Activated CD8-positive, alpha-beta T cell treated with anti-CD3 and anti-CD28 coated beads for 36 hours (primary cell): ENCODE measurements at places on chromosomes 4 and X.

GRCh38 chr4:82381661-82382296 lies 8.0 kb upstream of the HNRNPD start:
- DNase-seq, result no peak
- H3K4me1 ChIP-seq, result no peaks in the 10 kb centered on the region
- H3K4me3 ChIP-seq, result no peak overlapping the region

GRCh38 chr4:7571001-7571400 lies 136.3 kb upstream of the PSAPL1 start:
- peaks cover 4% of the 10 kb centered on the region for H3K36me3 ChIP-seq
- no peaks in the 10 kb centered on the region for H3K27me3 ChIP-seq
- no peak overlapping the region for H3K27ac ChIP-seq
- no peaks in the 10 kb centered on the region for H3K4me1 ChIP-seq
- DNase-seq, result no peak

DNA sequence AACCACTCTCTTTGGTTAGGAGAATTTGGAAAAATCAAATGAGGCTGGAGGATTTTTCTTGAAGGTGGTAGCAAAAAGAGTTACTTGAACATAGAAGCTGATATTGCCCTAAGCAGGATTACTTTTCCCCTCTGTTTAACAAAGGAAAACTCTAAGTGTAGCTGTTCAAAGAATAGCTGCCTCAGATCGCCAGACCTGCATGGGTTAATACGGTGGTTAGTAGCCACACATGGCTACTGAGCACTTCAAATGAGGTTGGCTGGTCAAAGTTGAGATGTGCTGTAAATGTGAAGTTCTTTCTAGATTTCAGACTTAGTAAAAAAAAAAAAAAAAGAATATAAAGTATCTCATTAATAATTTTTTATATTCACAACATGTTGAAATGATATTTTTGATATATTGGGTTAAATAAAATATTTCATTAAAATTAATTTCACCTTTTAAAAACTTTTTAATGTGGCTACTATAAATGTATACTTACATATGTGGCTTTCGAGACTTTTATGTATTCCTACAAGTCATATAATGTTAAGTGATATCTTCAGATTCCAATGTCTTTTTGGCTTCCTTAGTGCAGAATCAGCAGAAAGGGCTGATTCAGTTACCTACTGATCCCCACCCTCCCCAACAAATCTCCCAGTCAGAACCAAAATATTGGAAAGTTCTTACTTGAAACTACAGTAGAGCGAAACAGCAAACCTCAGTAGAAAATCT lies 3.3 kb upstream of the RPS6KA3 start:
- no peak overlapping the region for H3K27ac ChIP-seq
- H3K4me3 ChIP-seq, result no peak overlapping the region
- H3K4me1 ChIP-seq, result no peaks in the 10 kb centered on the region

DNA sequence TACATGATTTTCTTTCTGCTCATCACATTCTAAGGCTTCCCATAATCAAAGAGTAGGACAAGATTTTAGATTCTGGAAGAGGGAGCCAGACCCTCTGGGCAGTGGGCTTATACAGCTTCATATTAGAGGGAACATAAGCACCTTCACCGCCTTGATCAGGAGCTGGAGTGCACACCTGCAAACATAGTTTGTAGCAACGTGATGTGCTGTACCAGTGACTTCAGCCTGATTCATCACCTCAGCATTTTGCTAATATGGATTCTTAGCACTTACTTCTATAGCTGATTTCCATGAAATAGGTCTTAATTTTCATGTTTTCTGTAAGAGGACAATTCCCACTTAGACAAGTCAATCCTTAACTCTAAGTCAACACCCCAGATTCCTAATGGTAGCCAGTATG lies 36.7 kb downstream of the PCDH18 start:
- H3K27ac ChIP-seq, result no peak overlapping the region
- no peak for DNase-seq
- no peaks in the 10 kb centered on the region for H3K36me3 ChIP-seq
- H3K4me1 ChIP-seq, result no peaks in the 10 kb centered on the region

- no peaks in the 10 kb centered on the region for H3K36me3 ChIP-seq
- no peaks in the 10 kb centered on the region for H3K4me1 ChIP-seq
- H3K27me3 ChIP-seq, result no peaks in the 10 kb centered on the region
- no peak overlapping the region for H3K27ac ChIP-seq
- DNase-seq, result no peak
These were observed 394.9 kb upstream of the BOD1L1 start for GRCh38 chr4:14022456-14022855.

GRCh38 chrX:97909245-97909644 lies 1025.5 kb downstream of the RPA4 start:
- DNase-seq, result no peak
- no peak overlapping the region for H3K4me3 ChIP-seq
- no peak overlapping the region for H3K27ac ChIP-seq

- H3K36me3 ChIP-seq, result no peaks in the 10 kb centered on the region
- no peak overlapping the region for H3K4me3 ChIP-seq
- H3K27me3 ChIP-seq, result peaks cover 1% of the 10 kb centered on the region
These were observed 87.5 kb downstream of the RBM46 start for GRCh38 chr4:154868414-154869194.

GRCh38 chr4:153790500-153790865 lies 1.6 kb upstream of the SFRP2 start:
- H3K36me3 ChIP-seq, result no peaks in the 10 kb centered on the region
- peaks cover 70% of the 10 kb centered on the region for H3K27me3 ChIP-seq
- no peak for DNase-seq
- H3K27ac ChIP-seq, result no peak overlapping the region
- H3K4me3 ChIP-seq, result no peak overlapping the region

GRCh38 chr4:151804086-151804630 lies 43.4 kb upstream of the GATB start:
- H3K4me3 ChIP-seq, result no peak overlapping the region
- no peaks in the 10 kb centered on the region for H3K4me1 ChIP-seq
- no peaks in the 10 kb centered on the region for H3K27me3 ChIP-seq

- no peak overlapping the region for H3K27ac ChIP-seq
- H3K27me3 ChIP-seq, result peaks cover 2% of the 10 kb centered on the region
- H3K4me1 ChIP-seq, result no peaks in the 10 kb centered on the region
- H3K36me3 ChIP-seq, result no peaks in the 10 kb centered on the region
- H3K4me3 ChIP-seq, result no peak overlapping the region
- no peak for DNase-seq
These were observed 230.3 kb upstream of the NEIL3 start for GRCh38 chr4:177079327-177079726.

GRCh38 chr4:83228231-83228630 lies 56.4 kb downstream of the COQ2 start:
- H3K36me3 ChIP-seq, result peaks cover 9% of the 10 kb centered on the region
- H3K4me1 ChIP-seq, result peaks cover 37% of the 10 kb centered on the region
- H3K4me3 ChIP-seq, result no peak overlapping the region
- no peaks in the 10 kb centered on the region for H3K27me3 ChIP-seq
- H3K27ac ChIP-seq, result no peak overlapping the region

DNA sequence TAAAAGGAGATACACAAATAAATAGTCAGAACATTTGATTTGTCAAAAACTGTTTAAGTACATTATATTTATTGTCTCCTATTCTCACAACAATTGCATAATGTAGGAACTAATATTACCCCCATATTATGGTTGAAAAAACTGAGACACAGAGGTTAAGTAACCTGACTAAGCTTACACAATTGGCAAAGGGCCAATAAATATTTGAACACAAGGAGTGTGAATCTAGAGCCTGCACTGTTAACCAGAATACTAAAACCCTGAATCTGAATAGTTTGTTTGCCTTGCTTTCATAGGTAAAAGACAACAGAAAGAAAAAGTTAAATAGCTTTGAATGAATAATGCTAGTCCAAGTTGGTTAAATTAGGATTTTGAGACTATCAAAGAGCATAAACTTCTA lies 55.2 kb downstream of the IL13RA2 start:
- H3K36me3 ChIP-seq, result no peaks in the 10 kb centered on the region
- H3K27me3 ChIP-seq, result no peaks in the 10 kb centered on the region
- DNase-seq, result no peak
- no peak overlapping the region for H3K27ac ChIP-seq

DNA sequence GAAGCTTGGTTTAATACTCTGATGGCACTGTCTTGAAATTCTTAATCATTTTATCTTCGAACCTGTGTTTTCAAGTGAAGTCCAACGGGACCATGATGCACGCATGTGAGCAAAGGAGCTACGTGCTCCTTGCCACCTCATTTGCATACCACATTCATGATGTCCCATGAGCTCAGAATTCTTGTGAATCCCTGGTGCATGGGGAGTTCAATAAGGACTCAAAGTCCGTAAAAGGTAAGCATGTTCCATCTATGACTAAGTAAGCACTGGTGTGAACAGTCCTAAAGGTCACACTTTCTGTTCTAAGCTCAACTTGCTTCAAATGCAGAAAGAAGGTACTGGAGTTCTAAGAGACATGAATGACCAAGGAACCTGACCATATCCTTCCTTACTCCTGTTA lies 13.1 kb upstream of the GPM6B start:
- no peak for DNase-seq
- no peak overlapping the region for H3K4me3 ChIP-seq
- no peaks in the 10 kb centered on the region for H3K4me1 ChIP-seq
- H3K27ac ChIP-seq, result no peak overlapping the region
- H3K36me3 ChIP-seq, result no peaks in the 10 kb centered on the region

DNA sequence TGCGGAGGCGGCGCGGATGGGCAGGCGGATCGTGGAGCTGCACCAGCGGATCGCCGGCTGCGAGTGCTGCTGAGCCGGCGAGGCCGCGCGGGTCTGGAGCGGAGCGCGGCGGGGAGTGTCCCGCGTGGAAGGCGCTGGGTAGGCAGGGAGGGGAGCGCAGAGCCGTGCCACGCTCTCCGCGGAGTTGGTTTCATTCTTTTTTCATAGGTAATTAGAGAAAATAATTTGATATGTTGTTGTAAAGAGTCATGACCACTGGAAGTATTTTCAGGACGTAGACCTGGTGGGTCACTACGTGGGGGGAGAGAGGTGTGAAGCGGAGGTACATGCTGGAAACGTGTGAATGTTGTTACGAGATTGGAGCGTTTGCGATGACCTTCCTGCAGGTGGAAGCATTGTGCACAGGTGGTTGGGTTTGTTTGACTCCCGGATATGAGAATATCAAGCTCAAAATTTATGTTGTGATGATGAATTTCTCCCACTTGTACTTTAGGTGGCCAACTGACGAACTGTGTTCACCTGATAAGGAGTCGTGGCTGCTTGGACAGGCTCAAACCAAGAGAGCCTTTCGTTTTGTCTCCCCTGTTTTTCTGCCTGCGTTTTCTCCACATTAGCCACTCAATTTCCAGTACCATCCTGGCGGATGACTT lies 19.1 kb upstream of the S100P start:
- H3K27ac ChIP-seq, result peak overlapping the region; percentile 99
- H3K36me3 ChIP-seq, result peaks cover 51% of the 10 kb centered on the region
- H3K4me3 ChIP-seq, result peak overlapping the region; percentile 90
- DNase-seq, result peak; percentile 84
- peaks cover 46% of the 10 kb centered on the region for H3K4me1 ChIP-seq
- H3K27me3 ChIP-seq, result no peaks in the 10 kb centered on the region

DNA sequence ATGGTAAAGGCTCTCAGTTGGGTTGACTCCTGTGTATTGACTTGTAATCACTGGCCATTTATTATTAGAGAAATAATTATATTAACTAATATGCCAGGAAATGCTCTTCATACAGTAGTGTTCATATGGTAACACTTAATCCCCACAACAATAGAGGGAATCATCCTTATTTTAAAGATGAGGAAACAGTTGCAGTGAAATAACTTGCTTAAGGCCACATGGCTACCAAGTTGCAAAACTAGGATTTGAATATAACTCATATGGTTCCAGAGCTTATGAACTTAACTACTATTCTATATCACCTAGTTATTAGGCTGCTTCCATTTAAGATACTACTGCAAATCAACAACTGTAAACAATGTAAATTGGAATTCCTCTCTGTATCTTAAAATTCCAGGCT lies 143.5 kb upstream of the HPGD start:
- DNase-seq, result no peak
- no peak overlapping the region for H3K4me3 ChIP-seq
- H3K27ac ChIP-seq, result no peak overlapping the region
- no peaks in the 10 kb centered on the region for H3K36me3 ChIP-seq
- no peaks in the 10 kb centered on the region for H3K27me3 ChIP-seq
- no peaks in the 10 kb centered on the region for H3K4me1 ChIP-seq

DNA sequence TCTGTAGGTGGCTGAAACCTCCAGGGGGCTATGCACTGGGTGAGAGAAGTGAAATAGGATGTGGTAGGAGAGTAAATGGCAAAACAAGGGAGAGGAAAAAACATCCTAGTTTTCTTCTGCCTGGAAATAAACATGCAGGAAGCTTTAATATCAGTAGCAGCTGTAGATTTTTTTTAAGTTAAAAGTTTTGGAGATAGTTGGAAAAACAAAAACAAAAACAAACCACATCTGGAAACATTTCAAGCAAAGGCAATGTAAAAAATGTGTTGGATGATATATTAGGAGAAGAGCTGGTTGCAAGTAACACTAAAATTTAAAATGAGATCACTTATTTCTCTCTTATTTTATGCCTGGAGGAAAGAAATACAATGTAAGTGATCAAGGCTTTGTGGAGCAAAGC lies 388.0 kb downstream of the SPRY1 start:
- no peak overlapping the region for H3K27ac ChIP-seq
- no peak overlapping the region for H3K4me3 ChIP-seq
- H3K36me3 ChIP-seq, result no peaks in the 10 kb centered on the region
- H3K27me3 ChIP-seq, result peaks cover 2% of the 10 kb centered on the region
- no peaks in the 10 kb centered on the region for H3K4me1 ChIP-seq
- no peak for DNase-seq

GRCh38 chr4:175068266-175068665 lies 150.1 kb downstream of the ADAM29 start:
- no peaks in the 10 kb centered on the region for H3K4me1 ChIP-seq
- H3K4me3 ChIP-seq, result no peak overlapping the region
- DNase-seq, result no peak

GRCh38 chrX:78116766-78117165 lies 12.7 kb downstream of the PGK1 start:
- H3K4me3 ChIP-seq, result no peak overlapping the region
- no peaks in the 10 kb centered on the region for H3K27me3 ChIP-seq
- DNase-seq, result no peak

GRCh38 chrX:55039471-55039870 lies 8.7 kb upstream of the ALAS2 start:
- DNase-seq, result no peak
- no peak overlapping the region for H3K4me3 ChIP-seq
- H3K27me3 ChIP-seq, result no peaks in the 10 kb centered on the region
- no peaks in the 10 kb centered on the region for H3K36me3 ChIP-seq
- H3K27ac ChIP-seq, result no peak overlapping the region

GRCh38 chr4:151418385-151418784 lies 9.4 kb downstream of the FHIP1A start:
- H3K36me3 ChIP-seq, result no peaks in the 10 kb centered on the region
- peaks cover 14% of the 10 kb centered on the region for H3K27me3 ChIP-seq
- no peak overlapping the region for H3K4me3 ChIP-seq
- no peak overlapping the region for H3K27ac ChIP-seq
- no peaks in the 10 kb centered on the region for H3K4me1 ChIP-seq

- H3K27me3 ChIP-seq, result no peaks in the 10 kb centered on the region
- peaks cover 20% of the 10 kb centered on the region for H3K4me1 ChIP-seq
These were observed 537 bp upstream of the PRKX start for GRCh38 chrX:3713937-3714434.

DNA sequence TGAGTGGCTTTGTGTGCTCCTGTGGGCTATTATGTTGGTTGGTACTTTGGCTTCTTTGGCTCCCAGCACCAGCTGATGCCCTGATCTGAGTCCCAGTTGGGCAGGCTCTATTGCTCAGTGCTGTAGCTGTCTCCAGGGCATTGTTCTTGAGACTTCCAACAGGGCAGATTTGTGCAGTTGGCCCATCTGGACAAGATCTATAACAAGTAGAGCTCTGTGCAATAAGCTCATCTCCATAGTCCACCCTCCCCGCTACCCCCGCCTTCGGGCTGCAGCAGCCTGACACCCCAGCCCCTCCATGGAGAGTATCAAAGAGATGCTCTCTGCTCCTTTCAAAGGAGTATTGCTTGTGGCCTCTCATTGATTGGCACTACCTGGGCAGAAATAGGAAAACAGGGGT lies 5.8 kb upstream of the TMEM31 start:
- no peak for DNase-seq
- H3K4me3 ChIP-seq, result no peak overlapping the region
- no peak overlapping the region for H3K27ac ChIP-seq
- no peaks in the 10 kb centered on the region for H3K36me3 ChIP-seq
